SK-N-MC (cell line): ENCODE measurements at places on chromosomes 5 and 9.

- no peak for DNase-seq
These were observed at the start of gene AK1 for GRCh38 chr9:127877566-127877998. AK1 (minus strand) TSS chr9:127877675; CDS start chr9:127874617, 3,058 bp downstream.

- DNase-seq: no peak
These were observed 9.2 kb downstream of the LHX2 start for GRCh38 chr9:124020520-124021384.

DNA sequence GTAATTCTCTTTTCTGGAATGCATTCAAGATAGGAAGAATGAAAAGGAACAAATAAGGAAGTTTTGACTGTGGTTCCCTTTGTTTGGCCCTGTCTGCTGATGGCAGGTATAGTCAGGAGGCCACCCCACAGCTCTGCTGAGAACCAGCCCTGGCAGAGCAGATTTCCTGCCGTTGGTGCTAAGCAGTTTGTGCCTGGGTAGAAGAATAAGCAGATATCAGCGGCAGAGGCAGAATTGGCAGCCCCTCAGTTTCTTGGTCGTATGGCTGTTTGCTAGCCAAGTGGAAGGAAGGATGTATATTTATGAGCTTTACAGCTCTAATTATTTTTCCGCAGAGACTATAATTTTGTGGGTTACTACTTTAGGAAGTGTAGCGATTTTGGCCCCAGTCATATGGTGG, 310.2 kb upstream of the RFX3 start:
- no peak for DNase-seq

DNA sequence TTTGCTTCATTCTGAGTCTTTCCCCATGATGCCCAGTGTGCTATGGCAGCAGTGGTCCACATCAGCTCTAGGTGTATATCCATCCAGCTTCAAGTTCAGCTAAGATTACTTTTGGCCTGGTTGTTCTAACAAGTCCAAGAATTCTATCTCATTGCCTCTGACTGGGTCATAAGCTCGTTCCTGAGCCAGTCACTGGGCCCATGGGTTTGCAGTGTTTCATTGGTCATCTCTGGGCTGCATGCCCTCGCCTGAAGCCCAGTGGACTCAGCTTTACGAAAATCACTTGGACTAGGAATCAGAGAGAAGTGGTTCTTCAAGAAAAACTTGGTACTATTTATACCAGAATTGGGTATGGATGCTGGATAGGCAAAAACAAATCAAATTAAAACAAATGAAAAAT, 16.1 kb upstream of the ARHGAP26 start:
- no peak for DNase-seq

DNA sequence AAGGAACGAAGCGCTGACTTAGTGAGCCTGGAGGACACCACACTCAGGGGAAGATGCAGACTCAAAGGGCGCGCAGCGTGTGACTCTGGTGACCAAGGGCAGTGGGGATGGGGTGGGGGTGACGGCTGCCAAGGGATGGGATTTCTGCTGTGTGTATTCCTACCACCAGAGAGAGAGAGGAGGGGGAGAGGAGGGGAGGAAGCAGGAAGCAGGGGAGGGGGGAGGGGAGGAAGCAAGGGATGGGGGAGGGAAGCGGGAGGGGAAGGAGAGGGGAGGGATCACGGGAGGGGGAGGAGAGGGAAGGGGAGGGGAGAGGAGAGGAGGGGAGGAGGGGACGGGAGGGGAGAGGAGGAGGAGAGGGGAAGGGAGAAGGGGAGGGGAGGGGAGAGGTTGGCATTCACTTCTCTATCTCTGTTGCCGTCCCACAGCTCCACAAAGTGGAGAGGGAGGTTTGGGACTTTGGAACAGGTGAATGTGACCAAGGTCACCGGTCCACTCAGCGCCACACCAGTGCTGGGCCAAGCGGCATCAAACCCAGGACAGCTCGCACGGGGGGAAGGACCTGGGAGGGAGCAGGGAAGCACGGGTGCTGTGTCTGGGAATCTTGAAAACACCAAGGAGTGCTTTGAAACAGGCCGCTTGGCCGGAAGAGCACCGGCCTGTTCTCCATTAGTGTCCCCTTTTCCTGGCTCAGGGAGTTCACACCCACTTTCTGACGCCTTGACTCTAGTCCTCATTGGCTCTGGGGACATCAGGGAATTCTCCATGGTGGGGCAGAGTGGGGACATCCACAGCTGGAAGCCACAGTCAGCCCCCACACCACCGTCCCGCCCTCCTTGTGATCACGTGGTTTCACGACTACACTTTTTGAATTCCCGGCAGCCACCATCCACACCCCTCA, 77.4 kb downstream of the VAV2 start:
- DNase-seq: no peak

GRCh38 chr5:113425909-113426308, 8.9 kb downstream of the TSSK1B start:
- no peak for DNase-seq

- no peak for DNase-seq
These were observed 64.8 kb downstream of the COL27A1 start for GRCh38 chr9:114220061-114220541.

GRCh38 chr9:123150708-123151503, 117.4 kb downstream of the GPR21 start:
- no peak for DNase-seq

- peak; percentile 6 for DNase-seq
These were observed 50.0 kb downstream of the PTPRD start for GRCh38 chr9:10562581-10563343.

- no peak for DNase-seq
These were observed 298.5 kb upstream of the CD180 start for GRCh38 chr5:67495072-67495471.

DNA sequence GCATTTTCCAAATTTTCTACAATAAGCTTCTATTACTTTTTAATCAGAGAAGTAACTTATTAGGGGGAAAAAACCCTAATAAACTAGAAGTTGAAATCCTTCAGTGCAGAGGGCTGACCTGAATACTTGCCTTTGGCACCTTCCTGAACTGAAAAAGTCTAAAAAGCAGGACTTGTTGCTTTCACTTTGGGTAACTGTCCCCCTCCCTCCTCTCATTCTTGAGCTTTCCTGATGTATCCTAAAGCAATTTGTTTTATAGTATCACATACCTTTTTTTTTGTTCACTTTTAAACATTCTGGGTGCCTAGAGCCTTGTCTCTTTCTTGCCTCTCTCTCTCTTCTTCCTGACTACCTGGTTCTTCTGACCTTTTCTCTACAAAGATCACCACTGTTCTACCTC, 64.0 kb upstream of the ERBIN start:
- no peak for DNase-seq

- no peak for DNase-seq
These were observed 32.7 kb downstream of the PSD2 start for GRCh38 chr5:139828207-139828895.

- DNase-seq: no peak
These were observed 73.2 kb upstream of the RAPGEF1 start for GRCh38 chr9:131813116-131813515.

GRCh38 chr9:114051706-114052105, 26.4 kb downstream of the AMBP start:
- DNase-seq: no peak

DNA sequence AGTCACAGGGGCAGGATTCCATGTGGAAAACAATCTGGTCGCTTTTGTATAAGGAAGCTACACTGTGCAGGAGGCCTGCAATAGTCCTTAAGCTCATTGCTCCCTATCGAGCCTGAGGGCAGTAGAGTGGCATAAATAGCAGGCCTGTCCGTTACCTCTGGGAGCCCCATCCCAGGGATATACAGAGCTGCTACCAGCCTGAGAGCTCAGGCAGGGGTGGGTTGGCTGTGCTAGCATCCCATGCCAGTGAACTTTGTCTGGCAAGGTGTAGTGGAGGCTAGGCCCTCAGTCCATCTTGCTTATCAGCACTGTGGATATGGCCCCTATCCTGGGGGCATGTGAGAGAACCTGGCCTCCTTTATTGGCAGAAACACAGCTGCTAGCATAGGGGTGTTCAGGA, 47.7 kb downstream of the SLCO6A1 start:
- DNase-seq: no peak

DNA sequence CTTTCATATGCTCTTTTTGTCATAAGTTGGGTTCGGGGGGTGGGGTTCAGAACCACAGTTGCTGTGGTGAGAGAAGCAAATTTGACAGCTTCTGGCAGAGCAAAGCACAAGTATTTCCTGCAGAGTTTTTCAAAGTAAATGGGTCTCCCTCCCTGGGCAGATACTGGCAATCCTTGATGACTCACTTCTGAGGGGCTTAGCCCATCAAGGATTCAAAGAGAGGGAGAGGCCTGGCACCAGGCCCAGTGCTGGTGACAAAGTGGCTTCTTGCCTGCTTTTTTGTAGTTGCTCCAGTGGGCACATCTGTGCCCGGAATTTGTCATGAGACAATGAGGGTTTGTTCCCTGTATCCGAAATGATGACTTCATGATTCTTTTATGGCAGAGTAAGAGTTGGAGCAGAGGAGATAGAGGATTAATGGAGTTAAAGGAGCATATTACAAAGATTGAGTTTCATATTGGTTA, 46.6 kb upstream of the TNC start:
- DNase-seq: peak; percentile 45

DNA sequence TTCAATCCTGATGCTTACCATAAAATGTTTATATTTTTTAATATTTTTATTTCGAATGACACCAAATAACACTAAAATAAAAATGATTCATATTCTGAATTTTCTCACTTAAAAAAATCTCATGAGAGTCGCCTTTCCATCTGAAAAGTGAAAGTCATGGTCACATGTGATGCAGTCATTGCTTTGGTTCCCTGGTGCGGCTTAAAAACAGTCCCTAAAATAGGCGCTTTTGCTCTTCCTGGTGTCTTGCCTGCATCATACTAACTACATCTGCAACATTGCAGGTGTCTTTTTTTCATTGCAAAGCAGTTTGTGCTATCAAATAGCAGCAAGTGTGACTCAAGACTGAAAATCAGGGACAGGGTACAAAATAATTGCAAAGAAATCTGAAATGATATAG, 185.2 kb upstream of the NREP start:
- DNase-seq: no peak

DNA sequence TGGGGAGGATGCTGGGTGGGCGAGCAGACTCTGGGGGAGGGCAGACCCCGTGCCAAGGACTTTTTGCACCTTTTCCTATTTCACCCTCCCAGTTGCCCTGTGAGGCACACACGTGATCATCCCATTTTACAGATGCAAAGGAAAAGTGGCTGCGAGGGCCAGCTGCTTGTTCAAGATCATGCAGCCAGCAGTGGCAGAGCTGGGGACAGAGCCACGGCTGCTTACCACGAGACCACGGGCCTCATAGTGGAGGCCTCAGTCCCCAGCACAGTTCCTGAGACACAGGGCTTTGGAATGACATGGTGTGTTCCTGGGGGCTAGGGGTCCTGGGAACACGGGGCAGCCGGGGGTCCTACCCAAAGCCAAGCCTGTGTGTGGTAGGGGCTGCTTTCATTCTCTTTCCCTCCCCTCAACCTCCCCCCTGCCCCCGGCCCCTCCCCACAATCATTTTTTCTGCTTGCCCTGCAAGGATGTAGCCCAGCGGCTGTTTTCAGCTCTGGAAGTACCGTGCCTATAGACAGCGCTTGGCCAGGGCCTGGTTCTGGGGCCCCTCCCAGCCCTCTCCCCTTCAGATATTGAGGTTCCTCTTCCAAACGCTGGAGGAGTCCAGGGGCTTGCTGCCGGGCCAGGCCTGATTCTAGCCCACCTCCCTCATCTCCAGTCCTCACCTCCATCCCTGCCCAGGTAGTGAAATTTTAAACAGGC, 58.5 kb upstream of the IER5L start:
- no peak for DNase-seq

DNA sequence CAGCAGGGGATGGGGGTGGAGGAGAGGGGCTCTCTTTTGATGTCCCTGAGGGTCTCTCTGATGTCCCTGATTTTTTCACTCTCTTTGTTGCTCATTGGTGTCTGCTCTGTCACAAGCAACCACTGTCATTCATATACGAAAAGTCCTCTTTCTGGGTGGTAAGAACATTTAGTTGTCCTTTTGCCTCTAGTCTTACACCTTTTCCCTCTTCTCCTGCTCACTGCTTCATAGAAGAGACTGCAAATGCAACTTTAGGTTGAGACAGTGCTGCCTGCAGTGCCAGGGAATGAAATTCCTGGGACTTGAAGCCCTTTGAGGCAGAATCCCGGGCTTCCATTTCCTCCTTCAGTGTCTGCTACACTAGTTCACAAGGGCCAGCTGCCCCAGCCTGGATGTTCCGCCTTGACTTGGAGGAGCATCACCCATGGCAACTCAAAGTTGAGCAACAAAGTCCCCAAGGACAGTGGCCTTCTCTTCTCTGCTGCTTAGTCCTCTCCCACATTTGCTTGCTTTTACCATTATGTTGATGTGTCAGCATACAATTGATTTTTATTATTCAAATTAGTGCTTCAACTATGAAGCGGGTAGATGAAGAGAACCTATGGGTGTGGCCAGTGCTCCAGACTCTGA, 94.7 kb upstream of the RUSC2 start:
- DNase-seq: no peak

DNA sequence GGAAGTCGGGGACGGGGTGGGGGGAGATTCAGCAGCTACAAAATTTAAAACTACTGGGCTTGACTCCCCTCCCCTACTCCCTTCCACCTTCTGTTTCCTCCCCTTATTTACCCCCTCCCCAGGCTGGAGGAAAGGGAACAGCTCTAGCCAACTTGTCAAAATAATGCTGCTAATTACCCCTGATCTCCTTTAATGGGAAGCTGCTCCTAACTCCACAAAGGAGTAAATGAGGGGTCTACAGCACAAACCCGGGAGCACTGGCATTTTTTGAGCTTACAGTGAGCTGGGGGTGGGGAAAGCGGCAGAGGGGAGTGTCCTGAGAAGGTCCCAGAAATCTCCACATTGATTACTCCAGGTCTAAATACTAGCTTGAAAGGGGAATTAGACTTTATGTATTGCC, 3.1 kb downstream of the PTCH1 start:
- no peak for DNase-seq

GRCh38 chr5:114782869-114783268, 386.8 kb downstream of the TRIM36 start:
- no peak for DNase-seq

DNA sequence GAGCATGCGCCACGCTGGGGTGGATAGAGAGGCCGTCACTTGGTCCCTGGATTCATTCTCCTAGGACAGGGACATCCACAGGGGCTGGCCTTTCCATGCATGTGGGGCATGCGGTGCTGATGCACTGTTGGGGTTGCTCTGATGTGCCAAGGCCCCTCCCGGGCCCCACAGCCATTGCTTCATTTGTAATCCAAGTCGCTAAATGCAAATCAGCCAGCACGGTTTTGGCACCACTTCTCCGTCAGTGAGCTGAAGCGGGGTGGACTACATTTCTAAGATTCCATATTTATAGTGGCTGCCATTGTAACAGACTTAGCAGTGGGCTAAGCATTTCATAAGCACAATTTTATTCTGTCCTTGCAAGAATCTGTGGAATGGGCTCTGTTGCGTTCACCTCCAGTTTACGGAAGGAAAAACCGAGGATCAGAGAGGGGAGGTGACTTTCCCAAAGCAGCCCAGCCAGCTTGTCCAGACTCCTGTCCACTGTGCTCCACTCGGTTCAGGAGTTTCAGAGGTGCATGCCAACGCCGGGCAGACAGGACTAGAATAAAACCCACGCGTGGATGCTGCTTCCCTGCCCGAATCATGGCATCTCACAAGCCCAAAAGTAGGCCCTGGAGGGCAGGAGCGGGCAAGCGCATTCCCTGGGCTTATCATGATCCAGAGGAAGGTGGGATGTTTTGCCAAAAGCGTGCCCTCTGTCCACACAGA, 102.6 kb upstream of the COL5A1 start:
- DNase-seq: no peak
